Dermis blood vessel endothelial cell (primary cell): ENCODE measurements at places on chromosomes 1 and 21.

DNA sequence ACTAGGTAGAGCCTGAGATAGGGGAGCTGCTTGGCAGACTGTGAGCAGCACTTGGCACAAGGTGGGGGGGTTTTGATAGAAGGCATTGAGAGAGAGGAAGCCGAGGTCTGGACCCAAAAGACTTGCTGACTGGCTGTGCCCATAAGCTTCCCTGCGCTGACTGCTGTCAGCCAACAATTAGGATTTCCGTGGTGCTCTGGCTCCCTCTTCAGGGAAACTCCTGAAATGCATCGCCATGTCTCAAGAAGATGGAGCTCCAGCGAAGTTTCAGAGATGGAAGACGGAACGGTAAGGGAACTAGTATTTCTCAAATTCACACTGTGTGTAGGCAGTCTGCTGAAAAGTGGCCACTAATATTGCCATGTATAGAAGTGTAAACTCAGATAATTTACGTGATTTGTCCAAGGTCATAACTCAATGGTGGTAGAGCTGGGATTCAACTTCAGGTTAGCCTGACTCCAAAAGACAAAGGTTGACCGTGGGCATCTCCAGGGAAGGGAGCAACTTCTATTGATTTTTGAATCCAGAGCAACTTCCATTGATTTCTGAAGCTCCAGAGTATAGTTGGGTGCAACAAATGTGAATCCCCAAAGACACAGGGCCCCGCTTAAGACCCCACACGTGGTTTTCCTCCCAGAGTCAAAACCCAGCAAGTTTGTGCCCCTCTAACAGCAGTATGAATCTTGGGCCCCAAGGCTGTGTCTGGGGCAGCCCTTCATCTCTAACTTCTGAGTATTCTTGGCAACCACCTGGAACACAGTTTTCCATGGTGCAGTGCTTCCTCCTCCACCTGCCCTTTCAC is 44.5 kb upstream of the CRNN start:
- DNase-seq: peak; percentile 90

DNA sequence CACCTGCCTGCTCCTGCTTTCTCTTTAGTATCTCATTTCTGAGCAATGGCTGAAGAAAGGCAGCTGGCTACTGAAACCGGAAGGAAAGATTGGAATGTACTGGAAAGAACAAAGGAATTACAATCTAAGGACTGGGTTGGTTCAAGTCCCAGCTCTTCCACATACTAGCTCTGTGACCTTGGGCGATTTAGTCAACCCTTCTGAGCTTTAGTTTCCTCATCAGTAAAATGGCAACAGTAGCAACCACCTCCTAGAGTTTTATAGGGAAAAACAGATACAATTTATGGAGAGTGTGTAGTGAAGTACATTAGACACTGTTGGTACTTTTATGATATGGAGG is 158.8 kb downstream of the KAZN start:
- no peak for DNase-seq

DNA sequence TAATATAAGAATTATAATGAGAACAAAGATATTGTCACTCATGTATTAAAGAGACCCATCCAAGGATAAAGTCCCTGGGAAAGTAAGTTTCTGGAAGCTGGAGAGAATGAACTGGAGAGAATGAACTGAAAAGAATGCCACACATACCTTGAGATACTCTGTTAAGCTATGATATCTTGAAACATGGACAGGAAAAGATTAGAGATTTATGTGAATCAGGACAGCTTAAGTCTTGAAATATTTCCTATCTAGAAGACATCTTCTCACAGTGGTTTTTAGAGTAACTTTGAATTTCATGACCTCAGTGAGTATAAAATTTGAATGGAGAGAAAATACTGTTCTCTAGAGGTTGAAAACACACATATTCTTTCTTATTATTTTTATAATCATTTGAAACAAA is 201.3 kb upstream of the HMCN1 start:
- no peak for DNase-seq

DNA sequence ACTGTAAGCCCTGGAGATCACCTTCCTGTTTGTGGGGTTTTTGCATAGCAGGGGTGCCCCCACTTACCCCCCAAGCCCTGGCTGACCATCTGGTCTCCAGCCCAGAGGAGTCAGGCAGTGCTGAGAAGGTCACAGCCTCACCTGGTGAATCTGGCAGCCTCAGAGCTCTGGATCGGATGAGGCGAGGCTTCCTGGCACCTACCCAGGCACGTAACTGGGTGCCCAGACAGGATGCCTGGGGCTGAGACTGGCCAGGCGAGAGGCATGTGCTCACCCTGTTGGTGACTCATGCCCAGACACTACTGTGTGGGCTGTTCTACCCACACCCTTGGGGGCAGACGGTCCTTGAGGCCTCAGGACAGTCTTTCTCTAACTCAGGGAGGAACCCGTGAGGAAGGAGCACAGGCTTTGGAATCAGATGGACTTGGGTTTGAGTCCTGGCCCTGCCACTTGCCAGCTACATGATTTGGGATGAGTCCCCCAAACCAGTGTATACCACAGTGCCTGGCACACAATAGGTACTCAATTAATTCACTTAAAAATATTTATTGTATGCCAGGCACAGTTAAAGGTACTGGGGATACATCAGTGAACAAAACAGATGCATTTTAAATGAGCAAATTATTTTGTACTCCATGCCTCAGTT is 15.1 kb upstream of the PADI3 start:
- DNase-seq: peak; percentile 91

DNA sequence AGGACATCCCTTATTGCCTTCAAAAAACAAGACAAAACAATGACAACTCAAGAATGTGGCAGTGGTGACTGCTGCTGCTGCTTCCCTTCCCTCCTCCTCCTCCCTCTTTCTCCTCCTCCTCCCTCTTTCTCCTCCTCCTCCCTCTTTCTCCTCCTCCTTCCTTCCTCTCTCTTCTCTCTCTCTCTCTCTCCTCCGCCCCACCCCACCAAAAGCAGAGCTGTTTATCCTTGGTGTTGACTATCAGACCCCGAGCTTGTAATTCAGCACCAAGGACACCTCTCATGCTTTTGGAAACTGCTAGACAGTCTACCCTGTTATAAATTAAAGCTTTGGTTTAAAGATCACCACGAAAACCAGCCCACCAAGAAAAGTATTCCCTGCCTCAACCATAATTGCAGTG is 72.4 kb upstream of the IFNAR2 start:
- DNase-seq: no peak

GRCh38 chr1:55103891-55104290 is 64.5 kb downstream of the PCSK9 start:
- no peak for DNase-seq

DNA sequence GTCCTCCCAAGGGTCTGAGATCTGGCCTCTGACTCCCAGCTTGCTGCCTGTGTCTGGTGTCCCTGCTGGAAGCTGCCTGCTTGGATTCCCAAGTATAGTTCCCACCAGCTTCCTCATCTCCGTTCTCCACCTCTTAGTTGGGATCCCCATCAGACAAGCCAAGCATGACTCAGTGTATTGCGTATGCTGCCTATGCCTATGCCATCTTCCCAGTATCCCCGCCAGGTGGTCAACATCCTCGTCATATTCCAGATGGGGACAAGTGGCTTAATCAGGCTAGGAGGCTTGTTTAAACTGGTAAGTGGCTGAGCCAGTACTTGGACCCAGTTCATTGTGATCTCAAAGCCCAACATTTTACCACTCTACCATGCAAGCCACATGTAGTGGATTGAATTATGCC is 204.4 kb downstream of the GRIK3 start:
- DNase-seq: no peak

DNA sequence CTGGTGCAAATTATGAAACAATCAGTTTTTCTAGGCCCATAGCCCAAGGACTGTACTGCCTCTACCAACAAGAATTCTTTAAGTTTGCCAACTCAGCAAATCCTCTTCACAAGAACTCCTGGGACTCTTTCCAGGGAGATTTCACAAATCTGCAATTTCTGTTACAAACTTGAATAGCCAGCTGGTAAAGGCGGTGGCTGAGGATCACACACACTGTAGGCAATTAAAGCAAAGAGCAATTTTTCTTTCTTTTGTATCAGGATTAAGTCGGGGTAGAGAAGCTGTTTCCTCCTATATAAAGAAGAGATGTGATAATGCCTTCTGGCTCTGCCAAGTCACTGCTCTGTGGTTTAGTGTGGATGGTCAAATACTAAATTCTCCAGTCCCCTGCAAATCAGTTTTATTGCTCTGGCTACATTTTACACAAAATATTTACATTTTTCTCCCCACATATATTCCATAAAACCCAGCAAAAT is 1.7 kb downstream of the ALDH9A1 start:
- peak; percentile 13 for DNase-seq

DNA sequence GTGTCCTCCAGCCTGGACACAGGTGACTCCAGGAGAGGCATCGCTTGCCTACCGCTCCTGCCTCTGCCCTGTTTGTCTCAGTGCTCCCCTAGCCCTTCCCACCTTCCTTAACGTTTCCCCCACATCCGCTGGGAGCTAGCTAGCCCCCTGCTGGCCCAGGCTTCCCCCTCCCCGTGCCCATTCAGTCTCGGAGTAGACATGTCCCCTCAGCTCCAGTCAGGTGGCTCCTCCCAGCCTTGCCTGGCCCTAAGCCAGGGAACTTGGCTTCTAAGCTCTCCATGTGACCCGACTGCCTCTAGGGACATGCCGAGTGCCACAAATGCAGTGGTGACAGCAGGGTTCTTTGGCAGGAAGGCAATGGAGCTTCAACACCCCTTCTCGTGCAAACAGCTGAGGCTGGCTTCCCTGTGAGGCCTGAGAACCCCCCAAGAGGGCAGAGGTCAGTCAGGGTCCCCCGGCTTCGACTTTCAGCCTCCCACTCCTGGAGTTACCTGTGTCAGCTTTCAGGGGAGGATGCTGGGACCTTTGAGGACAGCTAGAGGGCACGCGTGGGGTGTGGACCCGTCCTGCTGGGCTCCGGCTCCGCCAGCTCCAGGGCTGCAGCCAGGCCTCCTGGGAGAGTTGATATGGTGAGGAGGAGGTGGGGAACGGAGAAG is 16.2 kb downstream of the DRAXIN start:
- no peak for DNase-seq

- DNase-seq: peak; percentile 77
Measured at GRCh38 chr1:82225421-82226185, 424.9 kb downstream of the ADGRL2 start.

GRCh38 chr1:185406006-185406690 is 89.1 kb upstream of the IVNS1ABP start:
- no peak for DNase-seq
